Left forelimb (tissue), 1 donor: ENCODE measurements at places on chromosomes 3 and 15.

DNA sequence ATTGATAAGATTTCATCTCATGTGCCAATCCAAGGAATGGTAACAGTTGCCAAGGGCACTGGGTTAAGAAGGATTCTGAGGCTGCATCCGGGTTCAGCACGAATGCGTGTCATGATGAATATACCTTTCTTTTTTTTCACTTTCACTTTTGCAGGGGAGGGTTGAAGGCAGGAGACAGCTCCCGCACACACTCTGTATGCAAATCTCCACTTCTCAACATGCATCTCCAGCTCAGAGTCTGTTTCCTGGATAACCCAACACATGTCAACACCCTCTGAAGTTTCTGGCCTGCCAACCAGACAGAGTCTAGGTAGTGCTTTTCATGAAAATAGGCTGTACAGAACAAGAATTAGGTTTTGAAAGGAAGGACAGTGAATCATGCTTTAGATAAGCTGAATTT, 21.6 kb downstream of the B4GALT4 start:
- DNase-seq = no peak

GRCh38 chr3:158808697-158809096, 6.8 kb downstream of the MFSD1 start:
- DNase-seq = no peak

- no peak for DNase-seq
Observed at GRCh38 chr3:8970971-8971589, 7.8 kb upstream of the RAD18 start.

GRCh38 chr15:38153781-38154180, 98.9 kb upstream of the SPRED1 start:
- no peak for DNase-seq

DNA sequence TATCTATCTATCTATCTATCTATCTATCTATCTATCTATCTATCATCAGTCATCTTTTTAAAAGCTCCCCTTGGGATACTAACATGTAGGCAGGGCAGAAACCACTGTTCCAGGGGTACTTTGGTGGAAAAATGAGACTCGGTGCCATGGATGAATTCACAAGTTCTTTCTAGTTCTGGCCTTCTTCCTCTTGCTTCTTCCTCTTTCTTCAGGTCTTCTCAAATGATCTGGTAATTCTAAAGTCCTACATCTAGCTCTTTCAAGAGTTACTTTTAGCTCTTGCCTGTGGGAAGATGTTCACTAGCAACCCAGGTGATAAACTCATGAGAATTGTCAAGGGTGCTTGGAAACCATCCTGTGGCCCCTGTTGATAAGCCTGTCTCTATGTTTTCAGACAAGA, 168.5 kb upstream of the TBC1D5 start:
- DNase-seq = no peak

GRCh38 chr3:48428572-48429316, 1.1 kb downstream of the PLXNB1 start:
- peak; percentile 80 for DNase-seq

GRCh38 chr3:38029400-38030125, at the start of gene PLCD1:
Gene PLCD1 (minus strand): TSS chr3:38029642. CDS start chr3:38029539, 103 bp downstream.
- peak; percentile 88 for DNase-seq

- no peak for DNase-seq
Observed at GRCh38 chr15:77630056-77630455, 2.7 kb downstream of the LINGO1 start.

DNA sequence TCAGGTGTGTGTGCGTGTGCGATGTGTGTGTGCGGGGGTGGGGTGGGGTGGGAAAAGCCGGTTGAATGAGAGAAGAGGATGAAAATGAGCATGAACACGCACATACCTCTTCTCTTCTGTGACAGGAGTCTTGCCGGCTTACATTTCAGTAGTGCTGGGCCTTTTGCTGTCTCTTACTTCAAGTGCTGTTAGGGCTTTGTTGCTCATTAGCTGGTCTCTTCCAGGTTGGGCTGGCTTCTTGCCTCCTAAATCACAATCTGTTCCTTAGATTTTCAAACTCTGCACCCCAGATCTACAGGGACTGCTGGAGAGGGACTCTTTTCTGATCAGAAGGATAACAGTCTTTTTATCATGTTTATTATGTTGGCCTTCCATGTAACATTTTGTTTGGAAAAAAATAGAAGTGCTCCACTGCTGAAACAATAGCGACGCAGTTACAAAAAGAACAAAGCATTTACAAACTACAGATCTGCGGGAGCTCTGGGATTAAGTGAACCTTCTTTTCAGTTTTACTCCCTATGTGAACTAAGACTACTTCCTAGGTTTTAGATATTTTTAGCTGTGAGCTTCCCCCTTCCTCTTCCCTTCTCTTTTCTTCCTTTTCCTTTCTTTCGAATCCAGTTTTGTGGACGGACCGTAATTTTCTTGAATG, 48.5 kb downstream of the USP13 start:
- DNase-seq = no peak

GRCh38 chr3:142601713-142602112, 5.5 kb downstream of the PLS1 start:
- DNase-seq = no peak

DNA sequence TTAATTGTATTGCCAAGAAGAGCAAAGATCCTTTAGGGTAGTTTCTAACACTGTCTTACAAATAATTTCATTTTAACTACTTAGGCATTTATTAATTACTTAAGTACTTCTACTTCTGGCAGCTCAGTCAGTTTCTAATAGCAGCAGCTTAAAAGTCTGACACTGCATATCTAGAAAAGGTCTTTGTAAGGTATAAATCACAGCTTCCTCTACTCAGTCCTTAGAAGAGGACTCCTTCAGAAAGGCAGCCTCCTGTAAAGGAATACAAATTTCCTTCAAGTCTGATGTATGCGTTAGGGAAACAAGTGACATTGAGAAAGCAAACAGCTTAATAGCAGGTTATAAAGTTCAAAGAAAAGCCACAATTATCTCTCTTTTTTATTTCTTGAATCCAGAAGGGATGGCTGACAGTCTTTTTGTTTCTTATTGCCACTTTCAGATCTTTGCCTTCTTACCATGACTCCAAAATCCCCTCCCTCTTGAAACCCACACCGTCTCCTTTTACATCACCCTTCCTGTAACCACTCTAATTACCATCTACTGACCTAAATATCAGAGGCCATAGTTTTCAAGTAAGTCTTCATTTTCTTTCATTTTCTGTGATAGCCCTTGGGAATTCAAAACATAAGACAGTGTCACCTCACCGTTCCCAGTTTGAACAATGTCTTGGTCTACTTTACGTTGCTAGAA, 109.5 kb downstream of the CGGBP1 start:
- DNase-seq = no peak
